Hepatocyte (in vitro differentiated cells): ENCODE measurements at places on chromosomes 11 and 22. TPM values are rescaled to one million over a fixed set of nuclear protein-coding genes. Genes with fewer than 3 reads are reported as not detected.

Gene SCN2B
- total RNA-seq, result 1.1 and 1.3 TPM in 2 replicates

- H3K4me1 ChIP-seq, result peaks cover 11% of the 10 kb centered on the region
- DNase-seq, result peak; percentile 92
- no peaks in the 10 kb centered on the region for H3K36me3 ChIP-seq
- peaks cover under 1% of the 10 kb centered on the region for H3K27me3 ChIP-seq
Observed at GRCh38 chr22:38461414-38462081, 6.3 kb upstream of the KDELR3 start.

- H3K4me1 ChIP-seq, result no peaks in the 10 kb centered on the region
- H3K4me3 ChIP-seq, result no peak overlapping the region
- no peak overlapping the region for H3K27ac ChIP-seq
Observed at GRCh38 chr11:65625628-65626342, 10.2 kb downstream of the PCNX3 start.

Gene MMP3
- 0.97 and 2.8 TPM in 2 replicates for total RNA-seq

DNA sequence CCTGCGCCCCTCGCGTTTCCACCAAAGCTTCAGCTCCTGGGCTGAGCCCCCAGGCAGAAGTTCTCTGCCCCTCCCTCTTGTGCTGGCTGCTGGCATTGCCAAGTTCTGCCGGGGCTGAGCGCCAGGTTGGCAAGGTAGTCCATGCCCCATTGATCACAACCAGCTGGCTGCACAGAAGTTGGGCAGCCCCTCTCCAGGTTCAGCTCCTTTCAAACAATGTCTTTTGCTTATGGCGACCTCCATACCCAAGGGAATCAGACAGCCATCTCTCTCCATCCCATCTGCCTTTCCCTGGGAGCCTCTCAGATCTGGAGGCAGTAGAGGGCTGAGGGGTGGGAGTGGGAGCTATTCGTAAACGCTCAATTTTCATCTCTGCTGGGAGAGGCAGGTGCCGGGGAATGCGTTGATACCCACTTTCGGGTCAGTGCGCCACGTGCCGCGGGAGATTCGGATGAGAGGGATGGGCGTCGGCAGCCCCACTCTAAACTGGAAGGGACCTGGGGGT, 1.5 kb downstream of the ADAMTS8 start:
- peaks cover 67% of the 10 kb centered on the region for H3K27me3 ChIP-seq
- H3K36me3 ChIP-seq, result no peaks in the 10 kb centered on the region
- no peak overlapping the region for H3K4me3 ChIP-seq
- no peak for DNase-seq
- no peak overlapping the region for H3K27ac ChIP-seq

Gene GNG3
- total RNA-seq, result 0.23 and 0.24 TPM in 2 replicates

DNA sequence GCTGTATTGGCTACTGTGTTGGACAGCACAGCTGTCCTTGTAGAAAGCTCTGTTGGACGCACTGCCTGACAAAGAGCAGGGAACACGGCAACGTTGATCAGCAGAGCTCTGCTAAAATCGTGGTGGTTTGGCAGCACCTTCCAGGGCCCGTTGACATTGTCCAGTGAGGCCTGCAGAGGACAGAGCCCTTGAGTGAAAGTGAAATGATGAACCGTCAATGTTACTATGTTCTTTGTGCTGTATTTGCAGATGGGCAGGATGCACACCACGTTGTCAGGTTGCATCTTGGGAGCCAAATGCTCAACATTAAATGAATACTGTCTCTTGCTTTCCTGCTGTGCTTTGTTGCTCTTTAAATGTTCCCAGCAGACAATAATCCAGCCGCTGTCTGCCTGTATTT, 69.7 kb downstream of the NELL1 start:
- no peak overlapping the region for H3K4me3 ChIP-seq
- H3K36me3 ChIP-seq, result no peaks in the 10 kb centered on the region
- H3K27me3 ChIP-seq, result no peaks in the 10 kb centered on the region
- H3K27ac ChIP-seq, result no peak overlapping the region
- no peaks in the 10 kb centered on the region for H3K4me1 ChIP-seq

DNA sequence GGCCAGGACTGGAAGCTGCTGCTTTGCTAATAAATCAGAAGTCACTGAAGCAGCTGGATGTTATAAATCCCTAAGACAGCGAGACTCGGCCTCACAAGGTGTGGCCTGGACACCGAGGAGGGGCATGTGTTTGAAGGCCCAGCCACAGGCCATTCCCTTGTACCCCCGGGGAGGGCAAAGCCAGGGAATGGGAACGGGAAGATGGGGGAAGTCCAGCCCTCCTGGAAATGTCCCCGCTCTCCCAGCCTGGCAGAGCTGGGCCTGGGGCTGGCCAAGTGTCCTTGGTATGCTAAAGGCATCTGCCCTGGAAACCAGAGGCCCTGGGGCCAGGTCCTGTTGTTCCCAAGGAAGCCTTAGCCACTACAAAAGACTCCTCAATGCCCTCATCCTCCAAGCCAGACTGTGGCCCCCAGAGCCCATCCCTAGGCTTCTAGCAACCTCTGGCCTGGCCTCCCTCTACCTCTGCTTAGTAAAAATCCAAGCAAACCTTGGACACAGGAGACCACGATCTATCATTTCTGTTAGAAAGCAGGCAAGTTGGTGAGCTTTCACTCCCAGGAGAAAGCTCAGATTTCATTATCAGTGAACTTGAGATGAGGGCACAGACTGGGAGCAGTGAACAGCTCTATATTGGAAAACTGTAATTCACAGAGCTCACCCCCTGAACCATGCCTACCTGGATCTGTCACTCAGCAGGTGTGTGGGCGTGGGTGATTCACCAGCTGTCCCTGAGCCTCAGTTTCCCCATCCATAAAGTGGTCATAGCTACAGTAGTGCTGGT, 11.0 kb downstream of the CHST1 start:
- no peak overlapping the region for H3K27ac ChIP-seq
- H3K27me3 ChIP-seq, result no peaks in the 10 kb centered on the region
- H3K4me1 ChIP-seq, result peaks cover 5% of the 10 kb centered on the region
- no peak for DNase-seq
- no peaks in the 10 kb centered on the region for H3K36me3 ChIP-seq
- H3K4me3 ChIP-seq, result no peak overlapping the region

DNA sequence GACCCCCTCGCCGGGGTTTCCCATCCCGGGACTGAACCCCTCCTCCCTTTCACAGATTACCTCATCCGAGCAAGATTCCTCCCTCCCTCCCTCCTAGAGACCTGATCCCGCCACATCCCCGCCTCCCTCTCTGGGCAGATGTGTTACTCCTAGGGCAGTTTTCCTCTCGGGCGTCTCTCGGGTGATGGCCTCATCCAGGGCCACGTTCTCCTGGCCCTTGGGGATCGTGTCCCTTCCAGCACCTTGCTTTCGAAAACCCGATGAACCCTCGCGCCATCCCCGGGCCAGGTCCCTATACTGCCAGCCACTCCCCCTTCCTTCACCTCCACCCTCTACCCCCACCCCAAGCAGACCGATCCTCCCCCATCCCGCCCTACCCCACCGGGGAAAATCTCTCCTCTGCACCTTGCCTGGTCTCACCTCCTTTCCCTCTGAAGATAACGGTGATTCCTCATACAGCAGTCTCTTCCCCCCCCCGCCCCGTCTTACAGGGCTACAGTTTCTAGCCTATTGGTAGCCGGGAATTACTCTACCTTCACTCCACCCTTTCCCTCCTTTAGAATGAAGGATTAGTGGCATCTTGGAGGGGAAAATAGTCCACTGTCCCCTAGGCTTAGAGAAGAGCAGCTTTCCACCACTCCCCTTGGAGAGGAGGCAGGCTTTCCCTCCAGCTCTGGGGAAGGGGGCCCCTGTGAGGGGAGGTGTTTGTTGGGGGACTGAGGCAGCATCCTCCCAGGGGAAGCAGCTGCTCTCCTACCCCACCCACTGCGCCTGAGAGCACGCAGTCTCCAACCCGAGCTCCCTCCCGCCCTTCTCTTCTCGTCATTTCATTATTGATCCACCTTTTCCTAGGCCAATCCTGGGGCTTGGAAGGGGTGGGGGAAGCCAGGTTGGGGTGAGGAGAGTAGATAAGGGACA, 1.2 kb downstream of the KMT2A start:
- no peaks in the 10 kb centered on the region for H3K27me3 ChIP-seq
- peaks cover 17% of the 10 kb centered on the region for H3K4me1 ChIP-seq
- peak overlapping the region; percentile 87 for H3K4me3 ChIP-seq
- H3K36me3 ChIP-seq, result no peaks in the 10 kb centered on the region
- peak; percentile 70 for DNase-seq
- peak overlapping the region; percentile 86 for H3K27ac ChIP-seq

DNA sequence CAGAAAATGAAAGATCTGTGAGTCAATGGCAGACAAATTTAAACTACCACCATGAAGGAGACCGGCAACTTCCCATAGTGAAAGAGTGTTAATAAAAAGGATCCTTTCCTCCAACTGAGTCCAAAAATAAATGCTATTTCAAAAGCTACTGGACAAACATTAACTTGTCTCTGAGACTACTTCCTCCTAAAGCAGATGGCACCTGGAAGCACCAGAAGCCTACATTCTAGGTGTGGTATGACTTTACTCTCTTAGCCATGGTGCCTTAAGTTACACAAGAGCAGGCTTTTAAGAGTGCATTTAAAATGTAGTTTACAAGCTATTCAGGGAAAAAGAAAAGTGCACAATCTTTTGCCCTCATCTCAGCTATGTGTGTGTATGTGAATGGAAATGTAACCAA, 2.5 kb downstream of the ARHGAP32 start:
- H3K27me3 ChIP-seq, result no peaks in the 10 kb centered on the region
- peak overlapping the region; percentile 40 for H3K27ac ChIP-seq
- no peaks in the 10 kb centered on the region for H3K36me3 ChIP-seq

- H3K36me3 ChIP-seq, result no peaks in the 10 kb centered on the region
- H3K4me3 ChIP-seq, result no peak overlapping the region
- H3K27ac ChIP-seq, result no peak overlapping the region
- no peaks in the 10 kb centered on the region for H3K27me3 ChIP-seq
- no peaks in the 10 kb centered on the region for H3K4me1 ChIP-seq
Observed at GRCh38 chr11:31651822-31652221, 142.3 kb downstream of the ELP4 start.

GRCh38 chr22:21972293-21972779, 10.3 kb downstream of the TOP3B start:
- no peaks in the 10 kb centered on the region for H3K36me3 ChIP-seq
- peak; percentile 43 for DNase-seq
- H3K4me3 ChIP-seq, result no peak overlapping the region
- no peak overlapping the region for H3K27ac ChIP-seq

DNA sequence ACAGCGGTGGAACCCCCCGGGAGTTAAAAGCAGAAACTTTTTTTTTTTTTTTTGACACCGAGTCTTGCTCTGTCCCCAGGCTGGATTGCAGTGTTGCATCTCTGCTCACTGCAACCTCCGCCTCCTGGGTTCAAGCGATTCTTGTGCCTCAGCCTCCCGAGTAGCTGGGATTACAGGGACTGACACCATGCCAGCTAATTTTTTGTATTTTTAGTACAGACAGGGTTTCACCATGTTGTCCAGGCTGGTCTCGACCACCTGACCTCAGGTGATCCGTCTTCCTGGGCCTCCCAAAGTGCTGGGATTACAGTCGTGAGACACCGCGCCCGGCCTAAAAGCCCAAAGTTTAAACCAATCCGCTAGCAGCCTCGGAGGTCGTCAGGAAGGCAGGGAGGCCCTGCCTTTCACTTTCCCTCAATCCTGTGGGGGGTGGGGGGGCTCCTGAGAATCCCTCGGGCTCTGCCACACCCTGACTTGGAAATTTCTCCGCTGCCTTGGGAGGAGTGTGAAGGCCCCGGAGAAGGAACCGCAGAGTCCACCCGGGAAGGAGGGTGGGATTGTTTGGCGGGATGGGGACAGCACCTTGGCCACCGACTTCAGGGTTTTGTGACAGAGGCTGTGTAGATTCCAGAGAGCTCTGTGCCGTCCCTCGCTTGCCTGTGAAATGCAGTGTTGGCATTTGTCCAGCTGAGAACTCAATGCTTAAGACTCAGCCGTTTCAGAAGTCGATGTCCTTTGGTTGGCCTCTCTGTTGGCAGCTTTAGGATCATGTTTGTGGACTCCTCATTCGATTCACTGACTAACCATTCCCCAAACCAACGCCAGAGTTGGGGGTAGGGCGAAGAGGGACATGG, 1.0 kb downstream of the ARHGAP8 start:
- no peaks in the 10 kb centered on the region for H3K36me3 ChIP-seq
- peak; percentile 84 for DNase-seq
- H3K4me1 ChIP-seq, result peaks cover 38% of the 10 kb centered on the region
- peak overlapping the region; percentile 57 for H3K4me3 ChIP-seq

DNA sequence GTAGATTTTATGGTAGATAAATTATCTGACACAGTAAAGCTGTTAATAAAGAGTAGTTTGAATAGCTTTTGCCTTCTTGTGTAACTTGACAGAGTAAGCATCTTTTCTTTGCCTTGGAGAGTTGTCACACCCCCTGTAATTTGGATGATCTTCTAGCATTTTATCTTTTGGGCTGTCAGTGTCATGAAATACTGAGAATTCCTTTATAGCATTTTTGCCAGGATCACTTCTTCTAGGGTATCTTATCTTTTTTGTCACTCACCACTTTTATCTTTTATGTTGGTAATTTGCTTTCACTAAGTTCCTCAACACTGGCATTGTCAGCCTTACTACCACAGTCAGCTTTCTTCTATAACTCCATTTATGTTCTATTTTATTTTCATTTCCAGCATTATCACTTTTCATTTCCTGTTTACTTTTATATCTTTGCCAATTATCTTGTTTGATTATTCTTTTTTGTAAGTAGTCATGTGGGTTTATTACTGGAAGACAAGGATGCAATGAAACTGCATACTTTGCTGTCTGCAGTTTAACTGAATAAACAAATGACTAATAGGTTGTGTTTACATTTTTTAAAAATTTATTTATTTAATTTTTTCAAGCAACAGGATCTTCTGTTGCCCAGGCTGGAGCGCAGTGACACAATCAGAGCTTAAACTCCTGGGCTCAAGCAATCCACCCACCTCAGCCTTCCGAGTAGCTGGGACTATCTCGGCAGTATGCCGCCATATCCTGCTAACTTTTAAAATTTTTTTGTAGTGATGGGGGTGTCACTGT, 28.1 kb upstream of the ACAT1 start:
- H3K4me3 ChIP-seq, result no peak overlapping the region
- no peaks in the 10 kb centered on the region for H3K4me1 ChIP-seq
- H3K36me3 ChIP-seq, result no peaks in the 10 kb centered on the region
- H3K27me3 ChIP-seq, result no peaks in the 10 kb centered on the region
- DNase-seq, result no peak
